Activated naive CD4-positive, alpha-beta T cell treated with anti-CD3 and anti-CD28 coated beads, Interleukin-2, amount 50 U/mL, for 72 hours (primary cell): ENCODE measurements at places on chromosomes 12 and 14. TPM values are rescaled to one million over a fixed set of nuclear protein-coding genes. Genes with fewer than 3 reads are reported as not detected.

- no peak for DNase-seq
Measured at GRCh38 chr14:68473794-68474193, 319.1 kb downstream of the ZFP36L1 start.

GRCh38 chr12:123512838-123513665, 20.5 kb downstream of the RILPL1 start:
- DNase-seq = no peak

A2ML1 gene
- total RNA-seq = not detected

GRCh38 chr12:31589904-31590641, 863 bp downstream of the DENND5B start:
- no peak for DNase-seq

- DNase-seq = no peak
Measured at GRCh38 chr14:90440021-90440451, 43.2 kb downstream of the CALM1 start.

DNA sequence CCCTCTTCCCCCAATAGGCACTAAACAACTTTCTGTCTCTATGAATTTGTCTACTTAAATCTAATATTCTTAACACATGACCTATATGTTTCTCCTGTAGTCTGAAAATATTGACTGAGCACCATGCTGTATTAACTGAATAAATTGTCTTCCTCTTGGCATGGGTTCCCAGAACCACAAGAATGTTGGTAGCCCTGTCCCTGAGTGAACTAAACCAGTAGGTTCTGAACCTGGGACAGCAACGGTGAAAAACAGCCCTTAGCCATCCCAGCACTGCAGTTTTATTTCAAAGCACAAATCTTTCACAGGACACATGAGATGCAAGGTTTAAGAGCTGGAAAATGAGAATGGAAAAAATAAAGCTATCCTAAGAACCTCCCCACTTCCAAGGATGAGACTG, 20.4 kb upstream of the HSP90B1 start:
- DNase-seq = no peak

SRRM4 gene
- not detected for total RNA-seq

GRCh38 chr14:100384277-100384676, 61.1 kb downstream of the SLC25A47 start:
- DNase-seq = no peak

DNA sequence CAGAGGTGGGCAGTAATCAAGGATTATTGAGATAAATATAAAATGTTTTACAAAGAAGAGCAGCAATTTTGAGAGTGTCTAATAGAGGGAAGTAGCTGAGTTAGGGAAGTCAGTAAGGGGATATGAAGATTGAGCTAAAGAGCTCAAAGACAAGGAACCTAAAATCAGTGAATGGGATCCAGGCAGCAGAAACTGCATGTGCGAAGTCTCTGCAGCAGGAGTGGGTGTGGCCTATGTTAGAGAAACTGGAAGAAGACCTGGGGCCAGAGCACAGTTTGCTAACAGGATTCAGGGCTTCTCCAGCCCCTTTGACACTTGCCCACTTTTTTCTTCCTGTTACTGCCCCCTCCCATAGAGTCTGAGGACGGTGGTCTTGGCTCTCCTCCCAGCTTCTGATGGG, 36.3 kb upstream of the PLXNC1 start:
- no peak for DNase-seq

- no peak for DNase-seq
Measured at GRCh38 chr12:6285063-6285477, 25.4 kb upstream of the PLEKHG6 start.

HNRNPA1 gene
- 1,446 TPM for total RNA-seq
